ENCODE measurements at places on chromosomes 13 and 19.
A peak's percentile ranks its signal among the peaks of the same experiment; 100 is the strongest.

- peak; percentile 72 for DNase-seq
These were observed 1.9 kb downstream of the FOXO1 start for GRCh38 chr13:40664350-40665125.

DNA sequence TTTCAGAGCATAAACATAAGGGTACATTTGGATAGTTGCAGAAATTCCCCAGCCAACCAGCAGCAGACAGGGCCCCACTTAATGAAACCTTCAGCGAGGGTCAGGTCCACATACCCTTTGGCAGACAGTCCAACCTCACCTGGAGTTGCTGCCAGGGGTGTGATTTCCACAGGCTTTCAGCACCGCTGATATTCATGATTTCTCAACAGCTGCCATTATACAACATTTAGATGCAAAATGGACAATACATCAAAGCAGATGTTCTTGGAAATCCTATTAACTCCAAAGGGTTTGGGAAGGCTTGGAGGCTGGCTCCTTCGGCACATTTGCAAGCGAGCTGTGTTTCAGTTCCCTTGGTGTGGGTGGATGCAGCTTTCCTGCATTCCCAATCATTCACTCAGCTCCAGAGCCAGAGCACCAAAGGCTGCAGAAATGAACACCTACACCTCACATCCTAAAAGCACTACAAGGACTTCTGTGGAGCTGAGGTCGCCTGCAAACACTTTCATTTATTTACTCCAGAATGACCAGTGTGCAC, 147.2 kb upstream of the VSTM2B start:
- peak; percentile 4 for DNase-seq

DNA sequence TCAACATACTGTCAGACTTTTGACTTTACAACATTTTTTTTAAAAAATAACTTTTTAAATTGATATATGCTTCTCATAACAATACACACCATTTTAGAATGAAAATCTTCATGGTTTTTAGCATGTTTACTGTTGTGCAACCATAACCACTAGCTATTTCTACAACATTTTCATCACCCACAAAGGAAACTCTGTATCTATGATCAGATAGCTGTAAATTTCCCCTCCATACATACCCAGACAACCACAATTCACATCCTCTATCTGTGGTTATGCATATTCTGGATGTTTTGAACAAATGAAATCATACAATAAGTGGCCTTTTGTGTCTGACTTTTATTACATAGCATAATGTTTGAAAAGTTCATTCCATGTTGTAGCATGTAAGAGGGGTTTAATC, 1666.0 kb downstream of the EFNB2 start:
- no peak for DNase-seq

- no peak for DNase-seq
These were observed 3.0 kb downstream of the ATP1A3 start for GRCh38 chr19:41991025-41991424.

DNA sequence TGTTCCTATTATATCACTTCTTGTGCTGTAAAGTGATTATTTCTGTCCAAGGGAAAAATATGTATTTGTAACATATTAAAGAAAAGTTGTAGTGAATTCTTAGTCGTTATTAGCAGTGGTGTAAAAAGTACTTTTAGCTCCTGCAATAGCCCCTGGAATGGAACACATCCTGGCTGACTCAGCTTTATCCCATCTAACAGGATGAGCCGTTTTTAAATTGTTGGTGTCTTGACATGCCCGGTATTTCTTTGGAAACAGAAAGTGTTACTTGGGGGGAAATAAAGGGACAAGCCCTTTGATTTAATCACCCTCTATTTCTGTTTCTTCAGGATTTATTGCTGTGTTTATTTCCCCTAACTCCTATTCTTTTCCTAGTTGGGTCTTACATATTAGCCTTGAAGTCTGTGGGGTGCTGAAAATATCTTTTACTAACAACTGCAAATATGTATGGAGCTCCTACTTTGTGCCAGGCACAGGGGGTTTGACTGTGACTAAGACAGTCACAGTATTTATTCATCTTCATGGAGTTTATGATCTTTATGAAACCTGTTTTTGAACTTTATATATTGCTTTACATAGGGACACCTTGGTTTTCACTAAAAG, 17.9 kb downstream of the COG3 start:
- no peak for DNase-seq

DNA sequence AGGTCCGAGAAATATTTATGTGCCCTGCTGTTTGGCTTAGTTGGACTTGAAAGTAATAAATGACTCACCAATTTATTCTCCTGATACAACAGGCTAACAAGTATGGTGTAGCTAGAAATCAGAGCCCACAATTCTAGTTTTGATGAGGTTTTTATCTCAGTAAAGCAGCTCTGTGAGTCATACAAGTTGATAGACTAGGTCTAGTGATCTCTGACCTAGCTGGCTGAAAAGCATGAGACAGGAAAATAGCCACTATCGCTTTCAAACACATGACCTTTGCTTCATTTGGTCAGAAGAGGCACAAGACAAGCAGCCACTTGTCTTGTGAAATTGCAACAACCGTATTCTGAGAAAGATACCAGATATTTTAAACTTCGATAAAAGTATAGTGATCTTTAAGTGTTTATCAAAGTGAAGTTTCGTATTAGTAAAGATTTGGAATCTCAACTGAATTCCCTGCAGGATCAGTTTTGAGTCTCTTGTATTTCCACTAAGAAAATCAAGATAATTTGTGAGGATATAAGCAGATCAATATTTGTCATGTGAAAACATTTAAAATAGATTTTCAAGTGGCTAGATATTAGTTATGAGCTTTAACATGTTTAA, 126.7 kb downstream of the MAB21L1 start:
- no peak for DNase-seq

DNA sequence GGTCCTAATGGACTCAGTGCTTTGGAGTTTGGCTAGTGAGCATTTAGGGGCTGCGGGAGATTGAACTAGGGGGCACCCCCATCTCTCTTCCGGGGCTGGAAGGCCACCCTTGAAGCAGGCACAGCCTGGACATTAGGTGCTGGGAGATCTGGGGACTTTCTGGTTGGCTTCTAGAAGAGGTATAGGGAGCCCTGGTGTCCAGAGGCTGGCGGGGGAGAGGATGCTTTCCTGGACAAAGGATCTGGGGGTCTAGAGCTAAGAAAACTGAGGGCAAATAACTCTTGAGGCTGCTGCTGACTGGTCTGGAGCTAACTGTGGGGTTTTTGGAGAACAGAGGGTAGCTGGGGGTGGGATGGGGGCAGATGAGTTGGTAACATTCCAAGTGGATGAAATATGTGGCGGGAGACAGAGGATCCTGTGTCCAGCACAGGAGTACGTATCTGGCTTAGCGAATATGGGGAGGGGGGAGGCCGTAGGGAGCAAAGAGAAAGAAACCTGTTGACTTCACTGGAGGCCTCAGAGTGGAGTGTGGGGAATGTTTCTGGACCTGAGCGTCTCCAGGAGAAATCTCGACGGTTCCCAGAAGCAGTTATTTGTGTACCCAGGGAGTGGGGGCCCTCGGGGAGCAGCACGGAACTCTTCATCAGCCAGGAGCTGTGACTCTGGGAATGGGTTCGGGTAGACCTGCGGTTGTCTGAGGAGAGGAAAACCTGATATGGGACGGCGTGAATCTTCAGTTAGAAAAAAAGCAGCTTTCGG, 1.4 kb downstream of the HNRNPUL1 start:
- no peak for DNase-seq

GRCh38 chr13:42981317-42981716, 10.7 kb downstream of the EPSTI1 start:
- no peak for DNase-seq

GRCh38 chr13:62038214-62038613, 622.6 kb upstream of the PCDH20 start:
- DNase-seq: no peak

DNA sequence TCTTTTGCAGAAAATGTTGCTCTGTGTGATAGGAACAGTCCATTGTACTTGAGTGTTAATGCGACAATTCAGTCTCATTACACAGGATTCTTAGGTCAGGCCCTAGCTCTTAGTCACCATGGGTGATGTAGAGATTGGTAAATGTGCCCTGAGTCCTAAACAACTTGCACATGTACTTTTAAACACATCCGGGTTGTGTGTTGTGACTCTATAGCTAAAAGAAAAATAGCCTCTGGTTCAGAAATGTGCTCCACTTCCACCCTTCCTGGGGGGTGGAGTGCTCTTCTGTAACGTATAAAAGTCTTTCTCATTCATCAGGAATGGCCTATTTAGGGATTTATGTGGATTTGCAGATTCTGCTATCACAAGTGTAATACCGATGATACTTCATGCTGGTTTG, 5.2 kb downstream of the SPATA13 start:
- no peak for DNase-seq

All from mucosa of gallbladder (tissue), 1 donor.